ENCODE measurements at places on chromosomes 12 and 14.

- H3K27me3 ChIP-seq: no peaks in the 10 kb centered on the region
- no peaks in the 10 kb centered on the region for H3K36me3 ChIP-seq
- H3K27ac ChIP-seq: peak overlapping the region; percentile 87
- peaks cover 48% of the 10 kb centered on the region for H3K4me1 ChIP-seq
- DNase-seq: peak; percentile 88
Observed at GRCh38 chr14:75452900-75453816, 25.3 kb downstream of the JDP2 start.

- no peaks in the 10 kb centered on the region for H3K27me3 ChIP-seq
- no peak overlapping the region for H3K27ac ChIP-seq
- no peaks in the 10 kb centered on the region for H3K36me3 ChIP-seq
Observed at GRCh38 chr12:3431686-3432085, 59.3 kb upstream of the PRMT8 start.

- no peaks in the 10 kb centered on the region for H3K4me1 ChIP-seq
- H3K4me3 ChIP-seq: no peak overlapping the region
- DNase-seq: no peak
- no peak overlapping the region for H3K27ac ChIP-seq
Observed at GRCh38 chr12:21551841-21552465, 25.9 kb downstream of the SPX start.

DNA sequence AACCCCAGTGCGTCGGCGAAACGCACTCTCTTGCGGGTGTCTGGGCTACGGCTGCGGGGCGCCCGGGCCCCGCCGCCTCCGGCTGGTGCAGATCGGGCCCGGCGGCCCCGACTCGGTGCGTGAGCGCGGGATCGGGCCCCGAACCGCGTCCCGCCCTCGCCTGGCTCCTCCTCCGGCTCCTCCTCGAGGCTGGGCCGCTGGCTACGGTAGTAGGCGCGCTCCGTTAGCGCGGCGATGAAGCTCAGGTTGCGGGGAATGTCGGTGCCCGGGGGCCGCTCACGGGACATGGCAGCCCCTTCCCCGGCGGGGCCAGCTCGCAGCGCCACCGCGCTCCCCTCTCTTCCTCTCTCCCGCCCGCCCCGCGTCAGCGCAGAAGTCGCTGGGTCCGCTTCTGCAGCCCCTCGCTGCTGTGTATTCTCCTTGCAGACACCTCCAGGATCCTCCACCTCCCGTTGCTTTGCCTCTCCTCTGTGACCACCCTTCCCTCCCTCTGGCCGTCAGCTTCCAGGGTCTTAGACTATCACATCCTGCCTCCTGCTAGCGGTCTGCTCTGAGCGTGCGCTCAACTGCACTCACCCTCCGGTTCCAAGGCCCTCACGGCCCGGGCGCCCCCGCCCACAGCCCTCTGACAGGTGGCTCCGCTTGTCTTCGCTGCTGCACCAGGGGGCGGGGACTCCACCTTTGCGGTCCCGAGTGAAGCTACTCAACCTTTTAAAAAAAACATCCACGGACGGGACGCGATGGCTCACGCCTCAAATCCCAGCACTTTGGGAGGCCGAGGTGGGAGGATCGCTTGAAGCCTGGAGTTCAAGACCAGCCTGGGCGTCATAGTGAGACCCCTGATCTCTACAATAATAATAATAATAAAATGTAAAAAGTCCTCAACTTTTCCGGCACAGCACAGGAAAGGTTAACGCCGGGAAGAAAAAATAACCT lies at the start of gene PPP1R3E:
Gene PPP1R3E (minus strand): TSS at position 570 of the 936 bp plus-strand sequence. CDS start 283 bp downstream, at position 287.
- no peaks in the 10 kb centered on the region for H3K36me3 ChIP-seq
- H3K27me3 ChIP-seq: no peaks in the 10 kb centered on the region
- H3K4me3 ChIP-seq: peak within 1 kb of the TSS; percentile 65
- peak within 1 kb of the TSS; percentile 99 for H3K27ac ChIP-seq
- peaks cover 27% of the 10 kb centered on the region for H3K4me1 ChIP-seq
- DNase-seq: no peak

DNA sequence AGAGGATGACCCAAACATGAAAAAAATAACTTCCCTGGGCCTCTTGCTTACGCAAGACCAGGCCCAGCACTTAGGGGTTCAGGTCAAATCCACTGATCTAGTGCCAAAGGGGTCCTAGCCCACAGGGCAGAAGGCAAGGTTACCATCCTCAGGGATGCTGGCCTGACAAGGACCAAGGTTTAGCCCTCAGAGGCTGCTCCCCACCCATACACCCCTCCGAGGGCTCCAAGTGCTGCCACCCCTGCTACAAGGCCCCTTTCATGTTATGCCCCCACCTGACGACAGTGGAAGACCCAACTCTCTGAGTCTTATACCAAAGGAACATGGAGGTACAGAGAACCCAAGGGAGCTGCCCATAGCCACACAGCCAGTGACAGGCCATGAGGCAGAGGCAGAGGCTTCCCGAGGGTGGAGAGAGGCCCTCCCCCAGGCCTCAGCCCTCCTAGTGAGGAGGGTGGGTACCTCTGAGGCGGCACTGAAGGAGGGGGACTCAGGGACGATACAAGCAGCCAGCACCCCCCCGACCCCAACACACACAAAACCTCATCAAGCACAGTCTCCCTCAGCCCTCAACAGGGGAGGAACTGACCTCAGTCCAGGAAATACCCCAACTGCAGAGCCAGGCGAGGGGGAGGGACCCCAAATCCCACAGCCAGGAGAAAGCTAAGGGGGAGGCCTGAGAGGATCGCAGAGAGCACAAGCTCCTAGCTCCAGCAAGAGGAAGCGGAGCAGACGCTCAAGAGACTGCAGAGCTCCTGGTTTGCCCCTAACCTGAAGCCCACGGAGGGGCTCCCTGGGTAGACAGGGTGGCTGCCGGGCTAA lies 37.0 kb downstream of the ANAPC7 start:
- no peaks in the 10 kb centered on the region for H3K36me3 ChIP-seq
- H3K27me3 ChIP-seq: no peaks in the 10 kb centered on the region
- no peak overlapping the region for H3K4me3 ChIP-seq
- no peaks in the 10 kb centered on the region for H3K4me1 ChIP-seq

DNA sequence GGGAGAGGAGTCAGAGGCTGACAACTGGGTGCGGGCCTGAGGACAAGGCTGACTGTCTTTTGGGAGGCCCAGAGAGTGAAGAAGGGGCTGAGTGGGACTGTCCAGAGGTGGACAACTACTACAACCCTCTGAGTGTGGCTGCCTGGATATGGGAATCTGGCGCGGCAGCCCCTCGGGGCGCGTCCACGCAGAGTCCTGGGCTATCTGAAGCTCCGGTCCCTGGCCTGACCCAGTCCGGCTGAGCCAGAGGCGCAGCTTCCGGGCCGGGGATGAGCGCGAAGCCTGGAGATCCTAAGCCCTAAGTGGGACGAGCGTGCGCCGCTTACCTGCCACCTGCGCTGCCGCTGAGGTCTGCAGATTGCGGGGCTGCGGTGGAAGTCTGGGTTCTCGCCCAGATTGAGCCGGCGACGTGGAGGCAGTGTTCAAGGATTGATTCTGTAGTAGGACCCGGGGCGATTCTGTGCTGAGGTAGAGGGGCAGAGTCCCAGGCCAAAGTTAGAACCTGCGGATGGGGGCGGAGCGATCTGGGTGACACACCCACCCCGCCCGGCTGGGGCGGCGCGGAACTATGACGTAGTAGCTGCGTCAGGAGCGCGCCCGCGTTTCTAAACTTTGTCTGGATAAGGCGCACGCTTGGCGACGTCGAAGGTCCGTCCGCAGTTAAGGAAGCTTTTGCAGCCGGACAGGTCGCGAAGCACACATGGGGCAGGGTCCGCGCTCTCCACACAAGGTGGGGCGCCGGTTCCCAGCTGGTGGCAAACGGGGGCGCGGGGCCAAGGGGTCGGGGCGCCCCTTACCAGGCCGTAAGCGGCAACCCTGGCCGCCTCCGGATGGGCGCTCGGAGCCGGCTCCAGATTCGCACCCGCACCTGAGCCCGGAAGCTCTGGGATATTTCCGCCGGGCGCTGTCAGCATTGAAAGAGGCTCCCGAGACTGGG lies at the start of the genes DHRS1 and NOP9:
Gene DHRS1 (minus strand): TSS at position 526 of the 937 bp plus-strand sequence. CDS start 674 bp downstream, outside the sequence.
Gene NOP9 (plus strand): TSS at position 596 of the 937 bp plus-strand sequence. CDS start 105 bp downstream, at position 701.
- DNase-seq: peak; percentile 93
- H3K36me3 ChIP-seq: peaks cover 16% of the 10 kb centered on the region
- peak within 1 kb of the TSS; percentile 94 for H3K4me3 ChIP-seq
- H3K27me3 ChIP-seq: no peaks in the 10 kb centered on the region

DNA sequence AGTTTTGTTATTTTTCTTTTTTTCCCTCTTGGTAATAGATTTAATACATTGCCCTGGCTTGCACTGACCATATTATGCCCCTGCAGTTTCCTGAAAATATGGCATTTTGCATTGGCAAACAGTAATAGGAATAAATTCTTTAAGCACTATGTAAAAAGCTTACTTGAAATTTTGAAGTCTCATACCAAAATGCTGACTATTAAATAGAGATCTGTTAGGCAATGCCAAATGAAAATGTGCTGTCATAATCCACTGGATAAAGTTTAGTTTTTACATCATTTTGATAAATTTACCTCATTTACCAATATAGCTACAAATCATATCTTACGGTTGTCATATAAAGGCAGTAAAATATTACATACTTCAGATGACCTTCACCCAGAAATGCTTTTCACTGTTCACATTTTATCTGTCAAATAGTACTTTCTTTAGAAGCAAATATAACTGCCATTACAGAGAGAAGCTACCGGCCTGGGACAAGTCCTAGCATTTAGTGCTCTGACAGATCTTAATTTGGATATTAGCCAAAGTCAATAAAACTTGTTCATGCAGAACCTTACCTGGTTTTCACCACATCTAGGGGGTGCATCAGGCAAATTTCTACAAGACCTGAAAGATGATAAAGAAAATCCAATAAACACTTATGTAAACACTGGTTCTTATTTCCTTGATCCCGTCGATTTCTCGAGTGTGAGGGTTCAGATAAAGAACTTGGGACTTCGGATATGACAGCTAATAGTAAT lies 212.9 kb downstream of the PAX9 start:
- no peak overlapping the region for H3K27ac ChIP-seq
- no peak overlapping the region for H3K4me3 ChIP-seq
- H3K36me3 ChIP-seq: no peaks in the 10 kb centered on the region
- H3K4me1 ChIP-seq: no peaks in the 10 kb centered on the region

- H3K27ac ChIP-seq: no peak overlapping the region
- H3K4me1 ChIP-seq: no peaks in the 10 kb centered on the region
- no peaks in the 10 kb centered on the region for H3K36me3 ChIP-seq
- DNase-seq: no peak
- no peaks in the 10 kb centered on the region for H3K27me3 ChIP-seq
Observed at GRCh38 chr14:33647385-33647786, 303.5 kb downstream of the EGLN3 start.

DNA sequence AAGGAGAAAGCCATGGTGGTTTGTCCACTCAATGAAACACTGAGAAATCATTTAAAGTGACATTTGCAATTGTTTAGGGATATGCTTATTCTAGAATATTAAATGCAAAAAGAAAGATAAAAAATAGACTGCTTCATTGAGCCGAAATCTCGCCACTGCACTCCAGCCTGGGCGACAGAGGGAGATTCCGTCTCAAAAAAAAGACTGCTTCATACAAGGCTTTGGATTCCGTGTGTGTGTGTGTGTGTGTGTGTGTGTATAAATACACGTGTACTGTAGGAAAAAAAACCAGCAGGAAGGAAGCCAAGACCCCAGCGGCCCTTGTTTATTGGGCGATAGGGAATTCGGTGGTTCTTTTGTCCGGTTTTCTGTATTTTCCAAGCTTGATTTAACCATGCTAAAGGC lies 3.2 kb upstream of the ZNF839 start:
- no peaks in the 10 kb centered on the region for H3K36me3 ChIP-seq

GRCh38 chr12:65643595-65644386 lies 180.5 kb upstream of the HMGA2 start:
- no peaks in the 10 kb centered on the region for H3K27me3 ChIP-seq
- no peak overlapping the region for H3K4me3 ChIP-seq
- H3K36me3 ChIP-seq: no peaks in the 10 kb centered on the region

DNA sequence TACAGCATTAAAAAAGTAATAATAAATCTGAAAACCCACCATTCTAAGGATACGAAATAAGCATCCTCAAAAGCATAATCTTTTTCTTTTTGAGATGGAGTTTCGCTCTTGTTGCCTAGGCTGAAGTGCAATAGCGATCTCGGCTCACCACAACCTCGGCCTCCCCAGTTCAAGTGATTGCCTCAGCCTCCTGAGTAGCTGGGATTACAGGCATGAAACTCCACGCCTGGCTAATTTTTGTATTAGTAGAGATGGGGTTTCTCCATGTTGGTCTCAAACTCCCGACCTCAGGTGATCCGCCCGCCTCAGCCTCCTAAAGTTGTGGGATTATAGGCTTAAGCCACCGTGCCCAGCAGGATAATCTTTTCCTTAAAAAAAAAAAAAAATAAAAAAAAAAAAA lies 4.3 kb downstream of the CCNT1 start:
- no peaks in the 10 kb centered on the region for H3K4me1 ChIP-seq
- H3K36me3 ChIP-seq: no peaks in the 10 kb centered on the region
- no peaks in the 10 kb centered on the region for H3K27me3 ChIP-seq
- no peak for DNase-seq

DNA sequence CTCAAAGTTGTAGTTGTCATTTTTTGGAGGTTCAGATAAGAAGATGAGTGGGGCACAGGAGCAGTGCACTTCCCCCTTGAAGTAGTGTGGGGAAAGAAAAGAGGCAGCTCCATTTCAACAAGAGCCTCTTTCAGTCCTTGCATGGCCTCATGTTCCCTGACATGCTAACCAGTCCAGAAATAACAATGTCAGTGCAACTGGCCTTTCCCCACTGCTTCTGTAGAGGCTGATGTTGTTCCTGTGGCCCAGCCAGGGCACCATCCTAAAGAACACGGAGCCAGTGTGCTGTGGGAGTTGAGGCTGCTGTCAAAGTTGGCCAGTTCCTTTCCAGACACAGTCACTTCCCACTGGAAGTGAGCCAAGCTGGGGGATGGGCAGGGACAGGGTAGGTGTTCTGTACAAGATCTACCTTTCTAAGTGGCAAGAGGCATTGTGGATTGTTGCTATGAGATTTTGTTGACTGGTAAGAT lies 77.7 kb upstream of the SLC38A2 start:
- no peaks in the 10 kb centered on the region for H3K27me3 ChIP-seq
- no peak overlapping the region for H3K4me3 ChIP-seq
- H3K36me3 ChIP-seq: no peaks in the 10 kb centered on the region

- no peak overlapping the region for H3K4me3 ChIP-seq
- no peaks in the 10 kb centered on the region for H3K4me1 ChIP-seq
- no peaks in the 10 kb centered on the region for H3K27me3 ChIP-seq
- H3K27ac ChIP-seq: no peak overlapping the region
- H3K36me3 ChIP-seq: no peaks in the 10 kb centered on the region
Observed at GRCh38 chr12:20560935-20561334, 134.2 kb upstream of the SLCO1C1 start.

DNA sequence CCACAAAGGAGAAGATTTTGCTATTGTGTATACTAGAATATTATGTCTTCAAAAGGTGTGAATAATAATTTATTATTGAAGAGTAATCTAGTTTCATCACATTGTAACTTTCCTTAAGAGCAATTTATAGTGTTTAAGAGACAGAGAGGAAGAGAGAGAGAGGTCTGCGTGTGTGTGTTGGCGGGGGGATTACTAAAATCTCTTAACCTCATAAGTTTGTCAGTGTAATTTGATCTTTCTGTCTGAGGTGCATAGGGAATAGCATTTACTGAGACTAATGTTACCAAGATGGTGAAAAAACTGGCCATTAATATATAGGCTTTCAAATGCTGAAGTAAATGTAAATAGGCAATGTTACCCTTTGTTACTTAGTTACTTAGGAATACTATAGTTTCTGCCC lies 48.2 kb upstream of the BTG1 start:
- no peaks in the 10 kb centered on the region for H3K27me3 ChIP-seq
- H3K36me3 ChIP-seq: no peaks in the 10 kb centered on the region
- H3K4me3 ChIP-seq: no peak overlapping the region
- no peaks in the 10 kb centered on the region for H3K4me1 ChIP-seq
- DNase-seq: no peak

- DNase-seq: peak; percentile 70
- no peak overlapping the region for H3K4me3 ChIP-seq
- H3K4me1 ChIP-seq: no peaks in the 10 kb centered on the region
- H3K27ac ChIP-seq: no peak overlapping the region
Observed at GRCh38 chr14:93137864-93138263, 22.1 kb upstream of the ITPK1 start.

Data from breast epithelium (tissue), 4 donors.